ENCODE measurements at places on chromosomes 12 and 14.
A peak's percentile ranks its signal among the peaks of the same experiment; 100 is the strongest.

GRCh38 chr12:117096501-117097042 lies 2.6 kb downstream of the TESC start:
- DNase-seq: no peak

DNA sequence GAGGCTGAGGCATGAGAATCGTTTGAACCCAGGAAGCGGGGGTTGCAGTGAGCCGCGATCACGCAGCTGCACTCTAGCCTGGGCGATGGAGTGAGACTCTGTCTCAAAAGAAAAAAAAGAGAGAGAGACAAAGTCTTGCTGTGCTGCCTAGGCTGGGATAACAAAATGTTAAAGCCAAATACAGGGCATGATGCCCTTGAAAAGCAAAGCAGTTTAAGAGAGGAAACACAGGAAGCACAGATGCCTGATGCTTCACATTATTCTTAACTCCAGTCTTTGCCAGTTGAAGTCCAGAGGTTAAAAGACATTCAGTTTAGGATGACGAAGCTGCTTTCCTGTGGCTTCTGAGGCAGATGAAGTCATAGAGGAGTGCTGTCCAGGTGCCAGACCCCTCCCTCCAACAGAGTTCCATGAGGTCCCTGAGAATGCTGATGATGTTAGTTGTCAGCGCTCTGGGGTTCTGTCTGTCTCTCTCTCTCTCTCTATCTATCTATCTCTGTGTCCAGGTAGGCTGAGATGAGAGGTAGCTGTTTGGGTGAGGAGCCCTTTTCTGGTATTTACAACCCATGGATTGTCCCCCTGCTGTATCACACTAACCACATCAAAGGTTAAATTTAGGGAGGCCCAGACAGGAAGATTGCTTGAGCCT lies 4.9 kb upstream of the MRPL52 start:
- no peak for DNase-seq

DNA sequence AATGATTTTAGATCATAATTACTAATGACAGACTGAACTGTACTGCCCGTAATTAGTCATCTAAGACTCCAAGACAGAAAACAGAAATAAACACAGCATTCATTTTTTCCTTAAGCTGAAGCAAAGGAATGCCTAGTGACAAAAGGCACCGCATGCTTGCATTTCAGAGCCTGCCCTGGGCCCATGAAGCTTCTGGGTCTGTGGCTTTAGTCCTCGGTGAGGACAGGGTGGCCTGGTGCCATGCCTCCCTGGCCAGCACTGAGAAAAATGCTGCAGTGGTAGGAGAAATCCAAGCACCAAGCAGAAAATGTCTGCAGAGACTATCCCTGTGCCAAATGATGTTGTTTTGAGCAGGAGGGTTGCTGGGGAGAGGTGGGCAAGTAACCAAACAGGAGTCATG lies 171.6 kb downstream of the CALM1 start:
- peak; percentile 78 for DNase-seq

GRCh38 chr14:30375296-30375892 lies 183.6 kb upstream of the G2E3 start:
- DNase-seq: peak; percentile 8

DNA sequence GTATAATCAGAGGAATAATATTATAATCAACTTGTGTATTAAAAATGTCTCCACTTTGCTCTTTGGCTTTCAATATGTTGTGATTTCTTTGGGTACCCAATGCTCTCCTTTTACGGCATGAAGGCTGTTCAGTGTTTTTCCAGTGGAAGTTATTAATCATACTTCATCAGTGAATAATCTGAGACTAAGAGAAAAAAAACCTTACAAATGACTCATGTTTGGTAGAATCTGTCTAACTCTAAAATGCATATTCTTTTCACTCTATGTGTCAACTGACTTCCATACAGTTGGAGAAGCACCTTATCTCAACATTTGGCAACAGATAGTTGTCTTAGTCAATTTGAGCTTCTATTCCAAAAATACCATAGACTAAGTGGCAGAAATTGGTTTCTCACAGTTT lies 82.2 kb downstream of the PTPRO start:
- no peak for DNase-seq

DNA sequence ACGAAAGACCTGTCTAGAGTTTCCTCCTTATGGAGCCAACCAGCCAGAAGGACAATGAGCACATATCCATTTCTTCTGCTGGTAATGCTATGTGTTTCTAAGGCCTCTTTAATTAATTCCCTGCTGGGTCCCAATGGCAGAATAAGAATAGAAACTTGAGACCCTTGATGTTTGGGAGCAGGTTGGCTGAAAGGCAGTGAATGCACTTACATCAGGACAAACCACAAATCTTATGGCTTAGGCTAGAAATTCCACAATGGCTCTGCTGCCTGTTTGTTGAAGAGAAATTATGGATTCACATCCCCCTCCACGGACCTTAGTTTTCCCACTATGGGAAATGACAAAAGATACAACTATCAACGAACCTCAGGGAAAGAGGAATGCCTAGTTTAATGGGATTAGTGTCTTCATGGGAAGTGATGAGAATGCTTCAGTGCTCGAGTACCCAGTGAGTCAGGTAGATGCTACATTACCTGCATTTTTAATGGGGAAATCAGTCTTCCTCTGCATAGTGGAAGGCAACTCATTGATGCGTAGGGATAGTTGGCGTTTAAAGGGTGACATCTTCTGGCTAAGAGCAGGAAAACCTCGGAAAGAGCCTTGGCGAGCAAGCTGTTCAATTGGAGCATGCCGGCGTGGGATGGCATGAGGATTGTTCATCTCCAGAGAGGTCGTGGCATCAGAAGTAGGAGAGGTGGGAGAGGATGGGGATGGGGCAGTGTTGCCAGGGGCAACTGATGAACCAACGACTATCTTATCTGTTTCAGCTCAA lies 46.5 kb downstream of the PAPLN start:
- DNase-seq: no peak

- DNase-seq: no peak
Measured at GRCh38 chr14:52244328-52244727, 23.2 kb upstream of the PTGDR start.

GRCh38 chr14:97719931-97720330 lies 922.7 kb downstream of the VRK1 start:
- DNase-seq: no peak

GRCh38 chr14:58215191-58215914 lies 15.4 kb downstream of the ACTR10 start:
- no peak for DNase-seq

- DNase-seq: peak; percentile 20
Measured at GRCh38 chr12:114938487-114939210, 254.7 kb upstream of the TBX3 start.

- DNase-seq: no peak
Measured at GRCh38 chr12:81359736-81360135, 281.9 kb downstream of the ACSS3 start.

DNA sequence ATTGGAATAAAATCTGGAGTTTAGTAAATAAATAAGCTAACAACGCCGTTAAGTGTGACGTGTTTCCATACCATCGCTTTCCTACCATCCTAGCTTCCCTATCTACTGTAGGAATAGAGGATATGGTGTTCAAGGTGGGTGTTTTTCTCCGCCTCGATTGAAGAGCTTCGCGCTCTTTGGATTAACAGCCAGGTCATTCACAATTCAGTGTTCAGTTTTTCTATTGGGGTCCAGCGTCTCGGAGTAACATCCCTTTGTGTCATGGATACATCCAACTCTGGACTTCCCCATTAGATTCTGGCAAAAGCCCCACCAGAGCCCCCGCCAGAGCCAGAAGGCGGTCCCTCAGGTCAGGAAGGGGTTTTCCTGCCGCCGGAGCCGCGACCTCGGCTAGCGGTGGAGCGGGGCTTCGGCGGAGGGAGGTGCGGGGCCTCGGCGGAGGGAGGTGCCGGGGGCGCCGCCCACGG lies 1.2 kb upstream of the SRGAP1 start:
- DNase-seq: no peak

- no peak for DNase-seq
Measured at GRCh38 chr12:11697670-11698387, 48.4 kb downstream of the ETV6 start.

DNA sequence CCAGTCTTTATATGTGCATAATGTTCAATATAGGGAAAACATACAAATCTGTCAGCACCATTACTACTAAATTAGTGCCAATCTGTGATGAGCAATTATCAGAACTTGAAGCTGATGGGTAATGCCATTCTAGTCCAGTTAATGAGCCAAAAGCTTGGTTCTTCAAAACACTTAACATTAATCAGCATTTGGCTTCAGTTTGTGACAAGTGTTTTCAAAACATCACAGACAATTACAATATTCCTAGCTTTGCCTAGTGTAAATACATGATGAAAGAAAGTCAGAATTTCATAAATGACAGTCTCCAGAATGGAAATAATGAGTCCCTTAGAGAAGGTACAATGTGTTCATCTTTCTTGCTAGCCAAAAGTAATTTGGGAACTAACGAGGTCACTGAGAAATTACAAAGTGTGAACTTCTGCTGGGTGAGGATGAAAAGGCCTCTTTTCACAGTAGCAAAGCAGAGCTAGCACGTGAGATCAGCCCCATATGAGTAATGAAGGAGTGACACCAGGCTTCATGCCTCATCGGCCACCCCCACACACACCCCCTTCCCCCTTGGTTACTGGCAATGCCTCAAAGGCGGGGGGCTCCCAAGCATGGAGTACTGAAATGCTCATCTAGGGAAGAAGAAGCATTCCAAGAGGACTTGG lies 180.6 kb upstream of the EEA1 start:
- DNase-seq: no peak

GRCh38 chr14:95603415-95603814 lies 68.6 kb downstream of the GLRX5 start:
- no peak for DNase-seq

GRCh38 chr12:62613081-62613480 lies 146.5 kb downstream of the MON2 start:
- DNase-seq: no peak

- DNase-seq: peak; percentile 33
Measured at GRCh38 chr14:102694530-102695166, 82.6 kb upstream of the TRAF3 start.

- no peak for DNase-seq
Measured at GRCh38 chr12:120500581-120500980, 4.7 kb downstream of the DYNLL1 start.

DNA sequence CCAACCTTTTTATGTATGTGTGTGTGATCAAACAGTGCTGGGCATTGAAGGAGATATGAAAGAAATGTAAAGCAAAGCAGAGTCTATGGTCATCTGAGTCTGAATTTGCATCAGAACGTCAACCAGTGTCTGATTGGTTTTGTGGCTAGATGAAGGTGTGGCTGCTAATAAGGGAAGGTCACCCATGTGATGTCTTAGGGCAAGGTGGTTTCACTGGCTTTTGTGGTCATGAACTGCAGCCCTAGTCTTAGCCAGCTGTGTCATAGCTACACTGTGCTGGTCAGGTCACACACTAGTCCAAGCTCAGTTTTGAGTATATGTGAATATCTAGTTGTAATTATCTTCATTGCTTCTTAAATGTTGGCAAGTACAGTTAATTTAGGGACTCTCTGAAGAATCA lies 105.8 kb downstream of the TGFB3 start:
- DNase-seq: no peak

DNA sequence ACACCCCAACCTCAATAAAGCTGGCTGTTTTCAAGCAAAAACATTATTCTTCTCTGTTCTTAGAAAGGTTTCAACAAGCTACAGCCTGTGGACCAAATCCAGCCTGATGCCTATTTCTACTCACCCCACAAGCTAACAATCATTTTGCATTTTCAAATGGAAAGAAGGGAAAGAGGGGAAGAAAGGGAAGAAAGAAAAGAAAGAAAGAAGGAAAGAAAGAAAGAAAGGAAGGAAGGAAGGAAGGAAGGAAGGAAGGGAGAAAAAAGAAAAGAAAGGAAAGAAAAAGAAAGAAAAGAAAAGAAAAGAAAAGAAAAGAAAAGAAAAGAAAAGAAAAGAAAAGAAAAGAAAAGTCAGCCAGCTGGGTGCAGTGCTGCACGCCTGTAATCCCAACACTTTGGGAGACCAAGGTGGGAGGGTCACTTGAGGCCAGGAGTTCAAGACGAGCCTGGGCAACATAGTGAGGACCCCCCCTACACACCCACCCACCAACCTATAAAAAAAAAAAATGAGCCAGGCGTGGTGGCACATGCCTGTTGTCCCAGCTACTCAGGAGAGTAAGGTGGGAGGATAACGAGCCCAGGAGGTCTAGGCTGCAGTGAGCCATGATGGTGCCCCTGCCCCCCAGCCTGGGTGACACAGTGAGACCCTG lies 26.3 kb downstream of the SCARB1 start:
- no peak for DNase-seq

GRCh38 chr14:95065411-95065810 lies 91.9 kb downstream of the DICER1 start:
- DNase-seq: no peak

- DNase-seq: no peak
Measured at GRCh38 chr12:8629486-8630033, 16.9 kb upstream of the AICDA start.

DNA sequence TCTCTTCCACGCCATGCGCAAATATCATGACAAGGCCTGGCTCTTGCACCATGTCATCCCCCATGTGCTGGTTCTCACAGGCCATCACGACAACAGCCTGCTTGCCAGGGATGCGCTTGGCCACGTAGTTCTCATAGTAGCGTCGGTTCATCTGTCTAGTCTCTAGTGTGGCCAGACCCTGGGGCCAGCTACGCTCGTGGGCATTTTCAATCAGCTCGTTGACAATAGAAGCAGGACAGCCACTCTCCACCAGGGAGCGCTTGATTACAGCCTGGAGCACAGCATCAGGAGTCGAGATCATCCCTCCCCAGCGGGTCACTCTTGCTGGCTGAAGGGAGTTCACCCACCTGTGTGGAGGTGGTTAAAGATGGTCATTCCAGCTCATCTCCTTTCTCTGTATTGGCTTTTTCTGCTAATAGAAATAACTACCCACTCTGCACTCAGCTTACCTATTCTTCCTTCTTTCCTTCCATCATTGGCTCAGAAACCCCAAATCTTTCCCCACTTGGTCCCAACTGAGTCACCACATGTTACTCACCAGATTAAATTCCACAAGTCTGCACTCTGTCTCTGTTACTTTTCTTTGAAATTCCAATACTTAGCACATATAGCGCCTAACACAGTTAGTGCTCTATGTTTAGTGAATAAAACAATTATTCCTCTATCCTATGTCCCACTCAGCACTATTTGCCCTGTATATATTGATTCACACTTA lies 15.1 kb downstream of the RNF41 start:
- no peak for DNase-seq

DNA sequence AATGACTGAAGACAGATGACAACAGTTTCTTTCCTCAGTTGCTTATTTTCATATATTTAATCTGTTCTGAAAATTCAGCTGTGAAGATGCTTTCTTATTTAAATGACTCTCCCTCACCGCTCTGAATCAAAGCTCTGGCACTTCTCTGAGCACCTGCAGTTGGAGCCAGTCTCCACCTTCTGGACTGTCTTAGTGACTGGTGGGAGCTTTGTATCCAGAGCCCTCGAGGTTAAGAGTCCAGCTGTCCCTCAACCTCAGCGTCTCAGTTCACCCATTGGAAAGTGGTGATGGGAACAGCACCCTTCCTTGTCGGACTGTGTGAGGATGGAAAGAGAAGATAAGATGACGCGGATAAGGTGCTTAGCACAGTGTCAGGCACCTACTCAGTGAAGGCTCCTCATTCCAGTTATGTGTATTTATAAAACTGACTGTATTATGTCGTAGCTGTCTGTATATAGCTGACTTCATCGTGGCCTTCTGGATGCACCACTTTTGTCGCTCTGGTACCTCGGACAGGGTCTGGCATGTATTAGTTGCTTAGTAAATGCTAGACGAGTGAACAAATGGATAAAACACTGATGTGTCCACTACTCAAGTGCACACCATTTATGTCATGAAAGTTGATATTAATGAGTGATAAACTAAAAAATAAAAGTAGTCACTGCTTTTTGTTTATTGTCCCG lies 34.5 kb downstream of the ELK3 start:
- no peak for DNase-seq
